ENCODE measurements at places on chromosomes 3 and 15.

GRCh38 chr3:144032531-144033239 lies 61.1 kb downstream of the DIPK2A start:
- no peak for DNase-seq

DNA sequence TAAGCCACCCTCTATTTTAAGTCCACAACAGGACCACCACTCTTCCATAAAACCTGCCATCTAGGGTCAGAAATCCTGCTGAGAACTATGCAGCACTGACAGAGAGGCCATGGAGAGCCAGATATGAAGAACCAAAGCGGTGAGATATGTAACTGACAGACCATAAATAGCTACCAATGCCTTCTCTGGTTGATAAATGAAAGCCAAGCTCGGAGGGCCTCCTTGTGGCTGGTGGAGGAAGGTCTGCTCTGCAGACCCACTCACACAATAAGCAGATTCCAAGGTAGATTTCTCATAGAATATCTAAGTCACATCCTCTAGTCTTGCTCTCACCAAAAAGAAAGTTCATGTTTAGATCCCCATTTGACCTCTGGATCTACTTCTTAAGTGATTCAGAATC lies 38.9 kb downstream of the RYK start:
- DNase-seq: peak; percentile 37

DNA sequence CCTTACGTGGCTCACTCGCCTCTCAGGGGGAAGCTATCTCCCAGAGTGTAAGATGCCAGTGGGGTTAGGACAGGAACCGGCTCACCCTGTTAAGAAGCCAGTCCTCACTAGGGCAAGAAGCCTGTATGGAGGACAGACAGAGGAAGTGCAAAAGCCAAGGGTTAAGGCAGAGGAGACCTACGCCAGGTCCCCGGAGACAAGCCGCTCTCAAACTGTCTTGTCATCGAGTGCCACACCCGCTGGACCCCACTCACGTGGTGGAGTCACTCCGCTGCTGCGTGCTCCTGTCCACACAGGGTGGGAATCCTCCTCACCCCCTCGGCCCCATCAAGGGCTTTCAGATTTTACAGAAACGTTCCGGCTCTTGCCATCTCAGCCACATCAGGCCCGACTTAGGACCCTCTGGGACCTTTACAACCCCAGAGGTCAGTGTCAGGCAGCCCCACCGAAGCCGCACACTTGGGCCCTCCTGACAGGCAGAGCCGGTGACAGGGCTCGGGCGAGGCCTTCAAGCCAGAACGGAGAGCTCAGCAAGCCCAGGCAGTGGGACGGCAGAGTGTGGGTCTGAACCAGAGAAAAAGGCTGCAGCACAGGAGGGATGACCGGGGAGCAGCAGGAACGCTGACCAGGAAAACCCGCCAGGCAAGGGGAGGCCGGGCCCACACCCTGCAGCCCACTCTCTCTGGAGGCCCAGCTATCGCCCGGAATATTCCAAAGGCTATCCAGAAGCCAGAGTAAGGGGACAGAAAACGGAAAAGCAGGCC lies 61.7 kb downstream of the XXYLT1 start:
- DNase-seq: no peak

- DNase-seq: no peak
Measured at GRCh38 chr15:44366971-44367370, 60.5 kb upstream of the CTDSPL2 start.

GRCh38 chr3:173340626-173341025 lies 56.9 kb upstream of the NLGN1 start:
- DNase-seq: no peak

GRCh38 chr3:187913617-187914033 lies 168.4 kb upstream of the BCL6 start:
- no peak for DNase-seq

DNA sequence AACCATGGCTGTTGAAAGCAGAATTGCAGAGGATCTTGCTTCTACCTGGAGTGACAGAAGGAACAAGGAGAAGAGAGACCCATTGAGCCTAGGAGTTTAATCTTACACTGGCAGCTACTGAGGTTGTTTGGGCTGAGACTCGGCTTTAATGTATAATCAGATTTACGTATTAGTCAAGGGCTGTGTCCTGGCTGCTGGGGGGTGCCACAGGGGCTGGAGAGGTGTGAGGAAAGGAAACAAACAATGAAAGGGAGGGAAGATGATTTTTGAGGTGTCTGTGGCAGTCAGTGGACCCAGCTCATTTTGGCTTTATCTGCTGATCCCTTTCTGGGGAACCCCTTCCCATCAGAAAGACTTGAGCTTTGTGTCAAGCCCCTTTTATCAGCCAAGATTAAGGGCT lies 95.7 kb downstream of the PRICKLE2 start:
- no peak for DNase-seq

DNA sequence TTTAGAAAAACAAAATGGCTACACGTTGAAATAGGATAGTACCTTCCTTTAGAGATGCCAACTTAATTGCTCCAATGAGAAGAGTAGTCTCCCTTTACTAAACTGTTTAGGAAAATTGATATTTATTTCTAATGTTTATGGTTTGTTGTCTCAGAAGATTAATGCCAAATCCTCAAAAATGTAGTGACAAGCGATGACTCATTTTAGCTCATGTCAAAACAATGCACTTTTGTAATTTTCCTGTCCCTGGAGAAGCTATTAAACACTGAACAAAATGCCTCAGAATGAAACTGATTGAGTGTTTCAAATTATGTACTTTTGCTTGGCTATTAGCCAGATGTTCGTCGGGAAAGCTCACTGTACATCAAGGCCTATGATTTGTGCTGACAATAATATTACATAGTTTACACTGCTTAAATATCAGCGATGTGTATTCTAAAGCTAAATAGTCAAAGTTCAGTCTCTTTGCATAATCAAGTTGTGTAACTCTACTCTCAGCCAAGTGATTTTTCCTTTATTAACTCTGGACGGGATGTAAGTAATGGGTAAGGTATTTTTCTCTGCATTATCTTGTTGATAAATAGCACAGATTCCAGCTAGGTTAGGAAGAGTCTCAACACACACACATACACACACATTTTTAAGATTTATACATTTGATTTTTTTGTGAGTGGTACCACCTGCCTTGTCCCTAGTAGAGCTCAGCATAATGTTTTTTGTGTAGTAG lies 83.7 kb downstream of the CMSS1 start:
- DNase-seq: peak; percentile 78

- no peak for DNase-seq
Measured at GRCh38 chr3:164883171-164883570, 195.1 kb downstream of the SI start.

GRCh38 chr3:72123908-72124441 lies 339.0 kb upstream of the PROK2 start:
- peak; percentile 73 for DNase-seq

DNA sequence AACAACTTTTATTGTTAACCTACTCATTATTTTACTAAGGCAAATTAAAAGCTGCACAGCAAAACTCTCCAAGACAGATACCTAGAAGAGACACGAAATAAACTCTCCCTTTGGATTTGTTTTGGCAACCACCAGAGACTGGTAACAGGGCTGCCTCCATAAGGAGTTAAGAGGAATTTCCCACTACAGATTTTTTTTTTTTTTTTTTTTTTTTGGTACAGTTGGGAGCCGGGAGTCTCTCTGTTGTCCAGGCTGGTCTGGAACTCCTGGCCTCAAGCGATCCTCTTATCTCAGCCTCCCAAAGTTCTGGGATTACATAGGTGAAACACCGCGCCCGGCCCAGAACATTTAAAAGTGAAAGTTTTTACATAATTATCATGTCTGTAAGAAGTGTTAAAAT lies 73.6 kb upstream of the VGLL4 start:
- DNase-seq: no peak

DNA sequence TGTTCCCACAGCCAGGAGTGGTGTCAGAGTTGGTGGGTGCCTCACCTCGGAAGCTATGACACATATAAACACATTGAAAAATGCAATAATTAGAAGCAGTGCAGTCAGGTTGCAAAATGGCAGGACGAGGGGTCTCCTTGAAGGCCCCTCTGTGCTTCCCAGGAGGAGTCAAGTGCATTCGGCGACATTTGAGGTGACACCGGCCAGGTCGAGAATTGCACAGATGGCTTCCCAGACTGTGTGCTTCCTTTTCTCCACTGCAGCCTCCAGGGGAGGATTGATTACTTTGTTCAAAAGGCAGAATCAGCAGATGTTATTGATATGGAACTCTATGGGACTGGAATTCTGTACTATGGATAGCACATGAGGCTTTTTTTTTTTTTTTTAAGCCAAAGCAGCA lies 163.2 kb downstream of the MINAR1 start:
- no peak for DNase-seq

GRCh38 chr3:142355692-142356091 lies 92.1 kb downstream of the XRN1 start:
- no peak for DNase-seq

GRCh38 chr3:183142199-183142598 lies 20.3 kb downstream of the LAMP3 start:
- DNase-seq: no peak

GRCh38 chr15:37019479-37020433 lies 80.6 kb downstream of the MEIS2 start:
- no peak for DNase-seq

DNA sequence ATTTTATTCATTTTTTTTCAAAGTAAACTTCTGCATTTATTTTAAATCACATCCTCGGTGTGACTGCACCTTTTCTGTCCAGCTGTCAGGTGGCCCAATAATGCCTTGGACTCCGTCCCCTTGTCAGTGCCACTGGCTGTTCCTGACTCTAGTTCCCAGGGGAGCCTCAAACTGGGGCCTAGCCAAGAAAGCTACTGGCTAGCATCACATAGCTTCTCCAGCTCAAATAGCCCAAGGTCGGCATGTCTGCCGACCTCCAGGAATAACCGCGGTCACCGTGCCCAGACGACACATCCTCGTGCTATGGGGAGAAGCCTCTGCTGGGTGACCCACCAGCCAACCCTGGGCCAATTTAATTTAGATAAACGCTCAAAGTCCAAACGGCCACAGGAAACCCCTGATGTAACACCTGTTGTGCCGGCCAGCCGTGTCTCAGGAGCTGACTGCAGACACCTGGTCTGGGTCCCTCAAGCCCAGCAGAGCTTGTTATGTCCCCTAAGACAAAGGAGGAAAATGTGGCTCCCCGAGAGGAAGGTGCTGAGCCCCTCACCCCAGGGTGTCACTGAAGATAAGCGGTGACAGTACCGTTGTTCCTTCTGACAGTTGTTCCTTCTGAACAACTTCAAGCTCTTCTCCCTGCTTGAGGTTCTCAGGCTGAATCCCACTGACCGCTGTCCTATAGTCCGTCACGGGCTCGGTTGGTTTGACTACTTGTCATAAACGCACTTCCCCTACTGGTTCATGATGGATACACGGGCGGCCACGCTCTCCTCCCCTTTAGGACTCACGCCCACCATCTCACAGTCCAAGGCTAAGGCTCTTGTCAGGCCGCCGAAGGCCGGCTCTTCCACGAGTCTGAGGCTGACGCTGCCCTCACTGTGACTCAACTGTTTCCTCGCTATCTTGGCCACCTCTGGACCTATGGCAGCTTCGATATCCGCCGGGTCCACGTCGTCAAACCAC lies 126.2 kb downstream of the KLF13 start:
- DNase-seq: no peak

- no peak for DNase-seq
Measured at GRCh38 chr15:42035435-42035761, 14.6 kb upstream of the PLA2G4E start.
